ENCODE measurements at places on chromosomes 4 and X.

DNA sequence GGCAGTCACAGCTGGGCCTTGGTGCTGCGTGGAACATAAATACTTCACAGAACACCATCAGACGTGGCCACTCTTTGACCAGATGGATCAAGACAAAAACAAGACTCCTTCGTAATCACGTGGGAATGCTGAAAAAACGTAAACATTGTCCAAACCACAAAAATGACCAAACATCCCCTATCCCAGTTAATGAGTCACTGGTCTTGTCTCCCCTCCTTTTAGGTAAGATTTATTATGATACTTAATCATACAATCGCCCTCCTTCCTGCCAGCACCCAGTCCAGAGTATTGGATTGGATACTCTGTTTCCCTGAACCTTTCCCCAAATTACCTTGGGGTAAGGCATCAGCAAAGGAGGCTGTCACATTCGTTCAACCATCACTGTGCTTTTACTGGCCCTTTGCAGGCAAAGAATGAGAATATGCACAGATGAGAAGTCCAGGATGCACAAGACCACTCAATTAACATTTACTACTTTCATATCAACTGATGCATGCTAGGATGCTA lies 601 bp upstream of the TCEANC start:
- no peak for DNase-seq

DNA sequence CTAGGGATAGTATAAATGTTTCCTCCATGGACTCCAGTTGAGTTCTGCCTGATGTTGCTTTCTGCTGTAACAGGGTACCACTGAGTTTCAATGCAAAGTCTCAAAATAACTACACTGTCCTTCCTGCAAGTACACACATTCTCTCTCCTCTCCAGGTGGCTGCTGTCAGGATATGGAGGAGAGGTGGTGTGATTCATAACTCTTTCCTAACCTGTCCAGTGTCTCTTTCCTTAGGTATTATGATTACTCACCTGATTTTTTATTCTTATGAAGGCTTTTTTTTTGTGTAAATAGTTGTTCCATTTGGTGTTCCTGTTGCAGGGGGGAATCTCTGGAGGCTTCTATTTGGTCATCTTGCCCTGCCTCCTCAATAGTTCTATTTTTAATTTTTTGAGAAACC lies 39.8 kb upstream of the POF1B start:
- no peak for DNase-seq

DNA sequence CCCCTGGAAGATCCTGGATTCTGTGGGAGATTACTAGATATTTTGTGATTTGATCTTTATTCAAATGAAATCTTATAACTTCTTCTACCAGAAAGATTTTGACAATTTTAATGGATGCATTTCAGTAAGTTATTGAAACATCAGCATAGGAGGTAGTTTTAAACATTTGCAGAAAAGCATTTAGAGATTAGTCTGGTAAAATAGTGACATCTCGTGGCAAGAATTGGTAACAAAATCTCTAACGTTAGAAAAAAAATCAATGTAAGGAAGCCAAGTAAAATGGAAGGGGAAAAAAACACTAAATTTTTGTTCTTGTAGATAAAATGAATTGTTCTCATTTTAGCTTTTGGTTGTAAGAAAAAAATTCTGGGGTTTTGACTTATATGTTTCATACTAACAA lies 73.3 kb downstream of the TASL start:
- no peak for DNase-seq

DNA sequence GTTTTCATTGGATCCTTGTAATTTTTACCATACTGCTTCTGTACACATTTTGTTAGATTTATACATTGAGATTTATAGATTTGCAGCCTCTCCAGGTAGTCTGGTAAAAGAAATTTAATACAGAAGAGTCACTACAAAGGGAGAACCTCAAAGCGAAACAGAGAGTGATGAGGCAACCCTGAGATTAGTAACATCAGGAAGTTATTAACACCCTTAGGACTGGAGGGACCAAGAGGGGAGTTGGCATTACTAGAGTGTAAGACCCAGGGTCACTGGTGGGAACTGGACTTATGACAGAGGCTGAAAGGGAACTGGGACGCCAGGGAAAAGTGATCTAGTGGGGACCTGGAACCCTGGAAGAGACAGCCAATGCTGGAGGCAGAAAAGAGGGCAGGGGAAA lies 20.6 kb upstream of the MAML3 start:
- no peak for DNase-seq

- DNase-seq: no peak
These were observed 69.1 kb upstream of the PLAC1 start for GRCh38 chrX:134727363-134727762.

- DNase-seq: no peak
These were observed 11.0 kb upstream of the MAMLD1 start for GRCh38 chrX:150352114-150352513.

DNA sequence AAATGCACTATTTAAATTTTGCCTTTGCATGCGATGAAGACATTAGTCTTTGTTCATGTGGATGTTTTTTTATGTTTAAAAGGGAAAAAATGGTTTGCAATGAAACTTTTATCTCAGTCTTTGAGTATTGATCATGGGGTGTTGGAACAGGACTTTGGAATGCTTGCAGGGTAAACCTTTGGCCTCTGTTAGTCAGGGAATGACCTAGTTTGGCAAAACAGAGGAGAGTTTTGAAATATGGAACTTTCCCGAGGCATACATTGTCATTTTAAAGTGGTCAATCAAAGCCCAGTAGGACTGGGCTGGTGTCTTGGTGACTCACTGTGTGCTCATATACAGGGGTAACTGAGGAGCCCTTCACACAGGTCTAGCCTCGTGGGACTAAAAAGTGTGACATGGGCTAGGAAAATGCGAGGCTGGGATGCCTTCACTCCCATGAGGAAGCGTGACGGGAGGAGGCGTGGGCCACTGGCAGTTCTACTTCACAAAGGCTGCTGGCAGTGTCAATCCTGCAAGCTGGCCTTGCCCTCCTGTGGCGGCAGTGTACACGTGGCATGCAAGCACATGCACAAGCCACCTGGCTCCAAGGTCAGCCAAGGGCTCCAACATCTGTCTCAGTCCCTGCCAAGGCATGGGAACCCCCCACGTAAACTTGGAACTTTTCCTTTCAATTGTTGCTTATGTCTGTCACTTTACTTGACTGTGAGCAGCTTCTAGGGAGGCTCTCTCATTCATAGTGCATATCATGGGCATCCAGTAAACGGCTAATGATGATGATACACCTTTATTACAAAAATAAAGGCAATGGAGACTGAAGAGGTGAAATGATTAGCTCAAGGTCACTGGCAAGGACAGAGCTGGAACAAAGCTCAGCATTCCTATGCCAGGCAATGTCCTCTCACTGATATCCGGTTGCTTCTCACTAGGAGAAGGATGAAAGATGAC lies 5.2 kb upstream of the F11 start:
- DNase-seq: no peak

DNA sequence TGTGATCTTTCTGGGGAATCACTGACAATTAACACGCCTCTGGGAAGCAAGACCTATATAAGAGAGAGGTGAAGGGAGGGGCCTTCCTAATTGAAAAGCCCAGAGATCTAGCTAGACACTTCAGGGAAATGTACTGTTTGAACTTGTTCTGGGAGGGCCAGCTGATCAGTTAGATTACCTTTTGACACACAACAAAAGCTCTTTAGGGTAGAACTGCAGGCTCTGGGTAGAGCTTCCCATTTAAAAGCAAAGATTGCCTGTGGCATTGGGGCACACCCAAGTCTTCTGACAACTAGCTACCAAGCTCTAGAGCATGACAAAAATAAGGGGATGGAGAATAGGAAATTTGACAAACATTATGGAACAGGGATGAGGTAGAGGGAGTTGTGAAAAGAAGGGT lies 26.3 kb downstream of the AREG start:
- DNase-seq: no peak

DNA sequence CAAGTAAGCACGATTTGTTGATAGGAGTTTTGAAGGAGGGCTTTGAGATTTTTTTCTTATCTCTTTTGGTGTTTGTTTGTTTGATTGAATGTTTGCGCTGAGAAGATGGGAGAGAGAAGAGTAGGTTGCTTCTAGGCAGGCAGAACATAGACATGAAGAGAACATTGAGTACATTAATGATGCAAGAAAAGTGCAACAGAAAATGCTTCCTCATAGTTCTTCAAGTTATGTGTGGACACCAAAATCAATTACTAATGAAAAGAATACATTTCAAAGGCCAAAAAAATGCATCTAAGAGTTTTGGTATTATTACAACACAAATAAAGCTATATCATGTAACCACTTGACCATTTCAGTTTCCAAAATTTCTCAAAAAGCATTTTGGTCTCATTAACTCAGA lies 191.0 kb upstream of the PPARGC1A start:
- no peak for DNase-seq

DNA sequence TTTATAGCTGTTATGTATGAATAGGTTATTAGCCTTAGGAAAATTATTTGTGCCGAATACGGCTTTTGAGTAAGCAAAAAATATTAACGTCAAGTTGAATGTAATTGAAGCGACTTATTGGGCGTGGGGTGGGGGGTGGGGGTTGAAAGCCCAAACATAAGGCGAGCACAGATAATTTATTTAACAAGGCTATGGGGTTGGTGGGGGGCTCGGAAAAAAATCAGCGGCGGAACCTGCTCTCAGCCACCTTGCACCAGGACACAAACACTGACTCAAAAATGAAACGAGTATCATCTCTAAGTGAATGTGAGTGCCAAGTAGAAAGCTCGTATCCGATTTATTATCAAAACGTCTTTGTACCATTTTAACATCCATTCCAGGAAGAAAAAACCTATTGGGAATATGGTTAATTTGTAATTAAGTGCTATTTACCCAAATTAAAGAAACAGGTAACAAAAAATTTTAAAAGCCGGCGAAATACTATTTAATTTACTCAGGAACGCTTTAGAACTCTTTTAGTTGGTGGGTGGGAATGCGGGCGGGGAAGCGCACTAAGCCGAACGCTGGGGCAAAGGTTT lies 902 bp upstream of the LARP1B start:
- DNase-seq: no peak

All from stimulated activated naive CD8-positive, alpha-beta T cell treated with anti-CD3 and anti-CD28 coated beads, Interleukin-15, amount 100 ng/mL, for 72 hours (primary cell).